ENCODE measurements at places on chromosomes 7 and 10.

- DNase-seq, result no peak
Observed at GRCh38 chr10:44786286-44786850, 124.8 kb upstream of the TMEM72 start.

DNA sequence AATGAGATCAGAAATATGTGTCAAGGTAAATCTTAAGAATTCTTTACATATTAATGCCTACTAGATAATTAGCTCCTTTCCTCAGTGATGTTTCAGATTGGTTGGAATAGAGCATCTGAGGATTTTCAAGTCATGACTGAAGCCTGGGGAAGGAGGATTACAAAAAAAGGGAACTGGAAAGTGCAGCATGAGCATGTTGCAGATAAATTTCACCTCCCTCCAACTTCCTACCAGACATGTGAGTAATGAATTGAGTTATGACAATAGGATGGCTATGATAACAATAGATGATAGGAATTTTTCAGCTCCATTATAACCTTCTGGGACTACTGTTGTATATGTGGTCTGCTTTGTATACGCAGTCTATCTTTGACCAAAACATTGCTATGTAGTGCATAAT, 104.2 kb upstream of the RAB18 start:
- DNase-seq, result no peak

DNA sequence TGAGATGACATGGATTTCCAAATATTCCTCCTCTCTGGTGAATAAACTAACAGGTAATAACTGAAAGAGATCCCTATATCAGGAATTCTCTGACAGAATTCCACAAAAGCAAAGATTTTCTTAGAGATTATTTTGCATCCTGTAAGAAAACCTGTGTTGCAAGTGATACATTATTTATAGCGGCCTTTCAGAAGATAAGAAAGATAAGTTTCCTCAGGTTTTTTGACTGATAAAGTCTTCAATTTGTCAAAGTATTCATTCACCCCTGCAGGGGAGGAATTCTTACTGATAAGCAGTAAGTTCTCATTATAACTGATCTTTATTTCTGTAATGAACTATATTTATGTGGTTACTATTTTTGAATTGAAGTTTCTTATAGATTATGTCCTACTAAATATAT, 554.0 kb downstream of the ARL4A start:
- no peak for DNase-seq

DNA sequence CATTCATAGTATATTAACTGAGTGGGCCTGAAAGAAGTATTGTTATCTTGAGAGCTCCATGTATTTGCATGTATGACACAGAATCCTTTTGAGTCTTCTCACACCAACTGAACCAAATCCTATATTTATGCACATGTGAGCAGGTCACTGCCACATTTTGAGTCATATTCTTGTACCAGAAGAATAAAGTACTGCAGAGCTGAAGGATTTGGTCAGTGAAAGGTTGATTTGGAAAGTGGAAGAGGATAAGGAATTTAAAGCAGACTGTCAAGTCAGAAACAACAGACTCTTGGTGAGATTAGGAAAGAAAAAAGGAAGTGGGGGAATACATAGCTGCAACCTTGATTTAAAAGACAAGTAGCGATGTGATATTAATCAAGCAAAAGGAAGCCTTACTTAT, 121.8 kb downstream of the ARID5B start:
- DNase-seq, result no peak

- DNase-seq, result peak; percentile 68
Observed at GRCh38 chr10:11874568-11875493, 51.7 kb downstream of the PROSER2 start.

DNA sequence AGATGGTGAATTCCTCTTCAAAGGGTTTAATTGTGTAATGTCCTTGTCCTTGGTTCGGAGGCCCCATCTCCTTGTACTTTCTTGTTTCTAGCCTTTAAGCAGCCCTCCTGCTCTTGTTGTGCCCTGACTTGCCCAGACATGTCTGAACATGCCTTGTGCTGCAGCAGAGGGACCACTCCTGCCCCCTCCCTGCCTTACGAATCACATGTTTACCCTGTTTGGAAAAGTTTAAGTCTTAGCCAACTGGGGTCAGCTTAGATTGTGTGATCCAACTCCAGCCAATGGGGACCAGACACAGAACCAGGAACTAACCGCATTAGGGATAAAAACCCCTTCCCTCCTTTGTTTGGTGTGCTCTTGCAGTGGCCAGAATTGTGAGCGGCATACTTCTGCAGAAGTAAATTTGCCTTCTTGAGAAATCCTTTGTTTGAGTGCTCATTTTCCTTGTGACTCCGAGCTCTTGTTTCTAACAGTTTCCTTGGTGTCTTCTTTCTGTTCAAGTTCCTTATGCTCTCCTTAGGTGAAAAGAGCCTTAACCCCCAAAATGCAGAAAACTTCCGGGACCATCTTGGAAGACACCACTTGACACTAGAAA, 29.4 kb downstream of the CLRN3 start:
- DNase-seq, result no peak

DNA sequence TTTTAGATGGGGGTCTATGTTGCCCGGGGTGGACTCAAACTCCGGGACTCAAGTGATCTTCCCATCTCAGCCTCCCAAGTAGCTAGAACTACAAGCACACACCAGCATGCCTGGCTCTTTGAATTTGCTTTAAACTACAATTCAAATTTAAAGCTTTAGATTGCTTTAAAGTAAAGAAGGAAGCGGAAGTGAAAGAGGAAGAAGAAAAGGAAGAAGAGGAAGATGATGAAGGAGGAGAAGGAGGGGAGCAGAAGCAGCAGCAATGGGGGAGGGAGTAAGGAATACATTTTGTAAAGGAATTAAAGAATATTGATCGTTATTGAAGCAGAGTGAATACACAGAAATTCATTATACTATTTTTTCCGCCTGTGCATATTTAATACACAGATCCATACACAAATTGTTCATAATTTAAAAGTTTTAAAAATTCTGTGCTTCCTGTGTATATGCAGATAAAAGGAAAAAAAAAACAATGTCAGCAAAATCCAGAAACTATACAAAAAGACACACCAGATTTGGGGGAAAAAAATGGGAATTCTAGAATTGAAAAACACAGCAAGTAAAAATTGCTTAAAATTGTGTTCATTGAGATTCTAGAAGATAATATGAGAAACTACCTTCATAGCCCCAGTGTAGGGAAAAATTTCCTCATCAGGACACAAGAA, 60.8 kb upstream of the KCNMA1 start:
- no peak for DNase-seq

- DNase-seq, result no peak
Observed at GRCh38 chr7:17939211-17939605, 1.1 kb downstream of the SNX13 start.

- DNase-seq, result no peak
Observed at GRCh38 chr10:27241010-27241651, 534 bp upstream of the ACBD5 start.

DNA sequence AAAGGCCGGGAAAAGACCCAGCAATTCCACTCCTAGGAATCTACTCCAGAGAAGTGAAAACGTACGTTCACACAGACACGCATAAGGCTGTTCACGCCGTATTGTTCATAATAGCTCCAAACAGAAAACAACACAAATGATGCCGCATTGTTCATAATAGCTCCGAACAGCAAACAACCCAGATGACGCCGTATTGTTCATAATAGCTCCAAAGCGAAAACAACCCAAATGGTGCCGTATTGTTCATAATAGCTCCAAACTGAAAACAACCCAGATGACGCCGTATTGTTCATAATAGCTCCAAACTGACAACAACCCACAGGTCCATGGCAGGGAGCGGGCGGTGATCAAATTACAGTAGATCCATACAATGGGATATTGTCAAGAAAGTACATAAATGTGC, 85.2 kb upstream of the DNAAF5 start:
- DNase-seq, result no peak

DNA sequence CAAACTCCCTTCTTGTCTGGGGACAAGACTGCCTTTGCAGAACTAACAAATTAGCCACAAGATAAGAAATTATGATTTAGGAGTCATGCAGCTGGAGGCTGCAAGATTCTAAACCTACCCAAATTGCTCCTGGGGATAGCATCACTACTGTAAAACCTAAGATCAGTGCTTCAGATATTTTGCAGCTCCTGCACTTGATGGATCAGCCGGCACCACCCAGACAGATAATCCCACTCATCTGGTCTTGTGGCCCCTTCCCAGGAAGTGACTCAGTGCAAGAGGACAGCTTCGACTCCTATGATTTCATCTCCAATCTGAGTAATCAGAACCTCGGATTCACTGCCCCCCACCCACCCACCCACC, 181.9 kb downstream of the AKR1D1 start:
- DNase-seq, result no peak

- no peak for DNase-seq
Observed at GRCh38 chr7:120337308-120337907, 64.4 kb downstream of the KCND2 start.

DNA sequence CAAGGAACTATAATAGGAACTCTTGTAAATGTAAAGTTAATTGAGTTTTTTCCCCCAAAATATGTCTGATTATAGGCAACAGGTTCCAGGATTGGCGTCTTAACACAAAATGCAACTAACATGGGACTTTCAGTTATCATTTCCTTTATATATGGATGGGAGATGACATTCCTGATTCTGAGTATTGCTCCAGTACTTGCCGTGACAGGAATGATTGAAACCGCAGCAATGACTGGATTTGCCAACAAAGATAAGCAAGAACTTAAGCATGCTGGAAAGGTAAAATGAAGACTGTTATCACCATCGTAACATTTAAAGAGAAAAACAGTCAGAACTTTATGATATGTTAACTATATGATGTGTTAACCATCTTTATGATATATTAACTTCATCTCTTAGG, 63.7 kb downstream of the SP8 start:
- peak; percentile 36 for DNase-seq

GRCh38 chr7:98698976-98699375, 81.9 kb downstream of the NPTX2 start:
- DNase-seq, result no peak

- DNase-seq, result no peak
Observed at GRCh38 chr7:32018845-32019578, 51.2 kb downstream of the PDE1C start.

DNA sequence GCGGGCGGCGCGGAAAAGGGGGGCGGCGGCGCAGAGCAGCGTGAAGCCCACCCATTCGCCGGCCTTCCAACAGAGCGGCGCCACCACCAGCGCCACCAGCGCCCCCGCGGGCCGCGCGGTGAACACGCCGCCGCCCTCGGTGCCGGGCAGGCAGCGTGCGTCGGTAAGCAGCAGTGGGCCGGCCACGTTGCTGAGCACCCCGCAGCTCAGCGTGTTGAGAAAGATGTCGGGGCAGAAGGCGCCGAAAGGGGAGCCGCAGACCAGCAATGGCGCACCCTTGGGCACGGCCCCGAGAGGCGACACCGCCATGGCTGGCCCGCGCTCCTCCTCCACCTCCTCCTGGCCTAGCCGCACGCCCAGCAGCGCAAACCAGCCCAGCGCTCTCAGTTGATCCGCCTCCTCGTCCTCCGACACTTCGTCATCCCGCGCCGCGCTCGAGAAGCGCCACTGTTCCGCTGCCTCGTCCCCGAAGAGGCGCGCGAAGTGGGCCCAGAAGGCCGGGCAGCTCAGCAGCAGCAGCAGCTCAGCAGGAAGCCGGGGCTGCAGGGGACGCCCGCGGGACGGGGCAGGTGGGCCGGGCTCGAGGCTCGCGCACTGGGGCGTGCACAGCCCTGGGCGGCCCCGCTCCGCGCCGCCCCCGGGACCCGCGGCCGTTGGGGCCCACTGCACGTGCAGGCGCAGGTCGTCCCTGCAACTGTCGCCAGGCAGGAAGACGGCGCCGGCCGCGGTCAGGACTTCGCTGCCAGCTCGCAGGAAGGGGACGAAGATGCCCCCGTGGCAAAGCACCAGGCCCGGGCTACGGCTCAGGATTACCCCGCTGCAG, 623 bp downstream of the TYSND1 start:
- DNase-seq, result no peak

- no peak for DNase-seq
Observed at GRCh38 chr10:61890430-61890829, 11.1 kb upstream of the ARID5B start.

DNA sequence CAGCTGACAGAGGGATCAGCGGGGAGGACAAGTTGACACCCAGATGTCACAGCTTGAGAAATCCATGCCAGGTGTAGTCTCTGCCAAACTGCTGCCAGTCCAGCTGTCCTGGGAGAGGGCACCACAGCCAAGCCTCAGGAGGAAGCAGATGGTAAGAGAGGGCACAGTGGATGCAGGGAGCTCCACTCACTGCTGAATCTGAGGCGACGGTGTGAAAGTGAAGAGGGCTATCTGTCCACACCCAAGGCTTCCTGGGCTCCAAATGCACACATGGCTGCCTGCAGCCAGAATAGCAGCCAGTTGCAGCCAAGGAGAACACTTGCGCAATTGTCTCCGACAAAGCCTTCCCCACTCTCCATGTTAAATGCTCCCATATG, 502.4 kb downstream of the GRID1 start:
- no peak for DNase-seq

DNA sequence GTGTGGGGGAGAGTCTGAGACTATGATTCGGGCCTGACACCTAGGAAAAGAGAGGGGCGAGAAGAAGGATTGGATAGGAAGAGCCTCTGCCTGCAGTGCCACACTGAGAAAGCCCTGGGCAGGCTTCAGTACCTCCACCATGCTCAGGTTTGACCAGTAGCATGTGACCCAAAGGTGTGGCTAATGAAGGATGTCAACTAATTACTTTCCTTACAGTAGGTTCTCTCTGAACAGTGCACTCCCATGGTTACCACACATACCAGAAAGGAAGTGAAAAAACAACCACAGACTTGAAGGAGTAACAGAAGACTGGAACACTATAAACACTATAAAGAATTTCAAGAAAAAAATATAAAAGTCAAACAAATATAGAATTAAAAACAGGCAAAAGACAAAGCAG, 46.2 kb downstream of the SEM1 start:
- DNase-seq, result no peak

DNA sequence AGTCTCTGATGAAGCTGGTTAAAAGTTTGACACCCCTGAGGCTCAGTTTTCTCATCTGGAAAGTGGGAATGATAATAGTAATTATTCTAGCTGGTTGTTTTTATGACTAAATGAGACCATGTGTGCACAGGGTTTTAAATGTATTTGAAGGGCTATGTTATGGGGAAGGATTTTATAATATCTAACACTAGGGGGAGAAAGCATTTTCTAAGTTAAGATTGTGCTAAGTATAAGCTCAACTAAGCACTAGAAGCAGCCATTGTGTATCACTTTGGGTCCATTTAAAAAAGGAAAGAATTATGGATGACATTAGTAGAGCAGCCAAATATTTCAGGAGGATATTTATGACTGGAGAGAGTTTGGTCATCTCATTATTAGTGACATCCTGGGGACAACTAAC, 49.5 kb upstream of the CREB5 start:
- DNase-seq, result no peak

DNA sequence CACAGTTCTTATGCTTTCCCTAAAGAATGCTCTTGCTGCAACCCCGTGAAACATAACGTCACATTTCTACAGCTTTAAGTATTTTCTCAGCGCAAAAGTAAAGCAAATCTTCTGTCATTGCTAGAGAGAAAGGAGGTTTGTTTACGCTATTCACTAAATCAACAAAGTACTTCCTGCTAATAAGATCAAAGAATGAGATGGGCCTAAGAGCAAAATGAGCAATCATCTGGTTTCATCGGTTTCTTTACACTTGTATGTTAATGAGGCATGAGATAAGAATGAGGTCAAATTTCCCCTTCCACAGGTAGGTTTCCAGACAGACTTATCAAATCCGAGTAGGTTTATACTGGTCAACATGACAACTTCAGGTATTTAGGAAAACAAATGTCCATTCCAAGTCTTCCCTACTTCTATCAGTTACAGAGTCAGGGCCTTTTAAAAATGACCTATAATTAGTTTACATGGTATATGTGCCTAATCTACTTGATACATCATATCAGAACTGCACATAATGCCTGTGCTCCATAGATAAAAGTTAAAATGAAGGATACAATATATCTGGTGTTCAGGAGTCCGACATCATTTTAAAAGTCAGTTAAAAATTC, 8.4 kb downstream of the USP6NL start:
- peak; percentile 61 for DNase-seq

GRCh38 chr7:92335574-92335973, 89.8 kb downstream of the ANKIB1 start:
- no peak for DNase-seq

All from epithelial cell of prostate (primary cell).